Effector memory CD8-positive, alpha-beta T cell (primary cell): ENCODE measurements at places on chromosomes 7 and 10.

DNA sequence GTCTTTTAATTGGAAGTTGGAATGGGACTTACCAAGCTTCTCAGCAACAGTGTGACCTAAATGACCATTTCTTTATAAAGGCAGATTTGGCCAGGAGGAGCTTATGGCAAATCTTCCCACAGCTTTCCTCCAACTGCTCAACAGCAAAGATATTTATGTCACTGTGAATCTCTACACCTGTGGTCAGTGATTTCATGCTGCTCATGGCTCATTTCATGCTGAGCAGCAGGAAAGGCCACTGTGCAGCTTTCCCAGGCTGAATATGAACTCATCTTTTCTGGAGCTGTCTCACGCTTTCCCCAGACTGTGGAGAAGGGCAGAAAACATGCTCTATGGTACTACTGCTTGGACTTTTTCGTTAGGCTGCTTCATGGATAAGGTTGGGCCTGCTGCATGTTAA lies 29.8 kb downstream of the CALCR start:
- no peak overlapping the region for H3K27ac ChIP-seq
- no peak overlapping the region for H3K4me3 ChIP-seq
- no peak for DNase-seq
- H3K36me3 ChIP-seq: no peaks in the 10 kb centered on the region
- H3K4me1 ChIP-seq: no peaks in the 10 kb centered on the region
- no peaks in the 10 kb centered on the region for H3K27me3 ChIP-seq

- peaks cover 30% of the 10 kb centered on the region for H3K27me3 ChIP-seq
- no peaks in the 10 kb centered on the region for H3K36me3 ChIP-seq
- H3K4me1 ChIP-seq: no peaks in the 10 kb centered on the region
- H3K4me3 ChIP-seq: no peak overlapping the region
- no peak for DNase-seq
- no peak overlapping the region for H3K27ac ChIP-seq
Observed at GRCh38 chr10:29784175-29784773, 149.5 kb upstream of the SVIL start.

- H3K4me3 ChIP-seq: no peak overlapping the region
- no peaks in the 10 kb centered on the region for H3K27me3 ChIP-seq
- DNase-seq: no peak
- peaks cover 44% of the 10 kb centered on the region for H3K4me1 ChIP-seq
- H3K27ac ChIP-seq: no peak overlapping the region
- no peaks in the 10 kb centered on the region for H3K36me3 ChIP-seq
Observed at GRCh38 chr7:107495516-107495915, 25.7 kb downstream of the GPR22 start.

DNA sequence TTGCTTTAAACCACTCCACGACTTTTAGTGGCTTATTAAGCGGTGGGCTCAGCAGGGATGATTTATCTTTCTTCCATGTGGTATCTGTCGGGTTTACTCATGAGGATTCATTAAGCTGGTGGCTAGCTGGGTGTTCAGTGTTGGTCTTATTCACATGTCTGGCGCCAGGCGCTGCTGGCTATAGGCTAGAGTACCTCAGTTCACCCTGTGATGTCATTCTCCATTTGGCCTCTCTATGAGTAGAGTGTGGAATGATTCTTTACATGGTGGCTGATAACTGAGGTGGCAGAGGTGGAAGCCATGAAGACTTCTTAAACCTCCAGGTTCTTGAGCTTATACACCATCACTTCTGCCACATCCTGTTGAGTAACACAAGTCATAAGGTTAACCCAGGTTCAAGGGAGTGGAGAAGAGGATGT lies 115.4 kb downstream of the MLLT10 start:
- no peak for DNase-seq
- peak overlapping the region; percentile 51 for H3K27ac ChIP-seq
- peak overlapping the region; percentile 64 for H3K4me3 ChIP-seq
- peaks cover 8% of the 10 kb centered on the region for H3K36me3 ChIP-seq

DNA sequence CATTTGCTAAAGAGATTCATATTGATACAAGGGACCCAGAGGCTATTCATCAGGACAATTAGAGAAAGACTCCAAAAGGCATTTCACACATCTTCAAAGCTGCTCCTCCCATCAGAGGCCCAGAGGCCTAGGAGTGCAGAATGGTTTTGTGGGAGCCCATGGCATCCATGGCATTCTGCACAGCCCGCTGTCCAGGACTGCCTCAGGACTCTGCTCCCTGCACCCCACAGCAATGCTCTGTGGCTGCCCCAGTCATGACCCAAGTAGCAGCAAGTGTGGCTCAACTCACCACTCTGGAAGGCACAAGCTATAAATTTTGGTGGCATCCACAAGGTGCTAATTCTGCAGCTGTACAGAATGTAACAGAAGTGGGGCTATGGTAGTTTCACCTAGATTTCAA lies 38.5 kb downstream of the ZNF438 start:
- H3K4me3 ChIP-seq: no peak overlapping the region
- no peak for DNase-seq
- peaks cover 2% of the 10 kb centered on the region for H3K36me3 ChIP-seq
- no peak overlapping the region for H3K27ac ChIP-seq
- no peaks in the 10 kb centered on the region for H3K27me3 ChIP-seq

DNA sequence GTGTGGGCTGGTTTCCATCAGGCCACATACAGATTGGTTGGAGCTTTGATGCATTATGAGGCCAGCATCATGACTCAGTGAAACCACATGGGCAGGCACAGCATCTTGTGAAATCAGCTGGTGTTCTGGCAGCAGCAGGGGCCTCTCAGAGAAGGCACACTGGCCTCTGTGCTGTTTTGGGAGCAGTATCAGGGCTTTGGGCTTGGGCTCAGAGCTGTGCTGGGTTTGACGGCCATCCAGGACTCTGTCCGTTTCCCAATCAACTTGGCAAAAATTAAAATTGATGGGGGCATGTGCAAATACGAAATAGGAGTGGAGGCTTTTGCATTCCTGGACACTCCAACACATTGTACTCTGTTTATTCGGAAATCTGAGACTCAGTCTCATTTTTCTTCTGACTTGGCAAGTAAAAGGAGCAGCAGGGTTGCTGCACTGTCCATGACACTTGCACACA lies 190.9 kb downstream of the BMPER start:
- DNase-seq: no peak
- no peaks in the 10 kb centered on the region for H3K36me3 ChIP-seq
- H3K27me3 ChIP-seq: no peaks in the 10 kb centered on the region
- H3K4me3 ChIP-seq: no peak overlapping the region
- H3K27ac ChIP-seq: no peak overlapping the region

DNA sequence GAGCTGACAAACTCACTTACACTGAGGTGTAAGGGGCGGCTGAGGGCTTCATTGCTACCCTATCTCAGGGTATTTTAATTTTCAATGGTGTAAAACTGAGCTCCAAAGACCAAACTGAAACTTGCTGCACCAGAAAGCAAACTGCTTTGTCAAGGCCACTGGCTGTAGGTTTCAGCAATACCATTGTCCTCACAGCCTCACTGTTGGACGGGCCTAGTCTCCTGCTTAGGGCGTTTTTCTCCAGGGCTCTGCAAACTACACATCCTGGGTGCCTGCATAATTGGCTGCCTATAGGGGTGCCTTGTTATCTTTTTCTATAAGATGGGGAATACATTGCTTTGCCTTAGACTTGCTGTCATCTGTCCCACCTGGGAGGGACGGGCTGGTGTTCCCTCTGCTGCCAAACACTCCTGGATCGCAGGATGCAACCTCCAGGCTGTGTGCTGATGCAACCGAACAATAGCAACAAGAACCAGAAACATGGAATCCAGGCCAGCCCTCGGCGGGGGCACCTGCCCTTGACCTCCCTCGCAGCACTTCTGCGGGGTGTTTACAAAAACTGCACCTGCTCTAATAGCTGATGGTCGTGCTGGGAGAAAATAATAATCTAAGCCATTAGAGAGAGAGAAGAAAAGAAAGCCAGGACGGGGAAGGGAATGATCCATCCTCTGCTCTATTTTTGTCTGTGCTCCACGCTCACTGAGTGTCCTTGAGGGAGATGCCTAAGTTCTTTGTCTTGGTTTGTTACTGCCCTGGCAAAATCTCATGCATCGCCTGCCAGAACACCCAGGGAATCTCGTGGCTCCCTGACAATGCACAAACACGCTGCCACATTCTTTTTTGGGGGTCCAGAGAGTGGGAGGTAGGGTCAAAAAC lies 104.5 kb downstream of the GALNT17 start:
- H3K36me3 ChIP-seq: peaks cover 3% of the 10 kb centered on the region
- H3K4me1 ChIP-seq: no peaks in the 10 kb centered on the region
- H3K27me3 ChIP-seq: no peaks in the 10 kb centered on the region
- DNase-seq: no peak
- H3K27ac ChIP-seq: no peak overlapping the region

GRCh38 chr10:90889636-90890035 lies 17.9 kb downstream of the RPP30 start:
- peaks cover 72% of the 10 kb centered on the region for H3K36me3 ChIP-seq
- no peaks in the 10 kb centered on the region for H3K27me3 ChIP-seq
- DNase-seq: no peak

DNA sequence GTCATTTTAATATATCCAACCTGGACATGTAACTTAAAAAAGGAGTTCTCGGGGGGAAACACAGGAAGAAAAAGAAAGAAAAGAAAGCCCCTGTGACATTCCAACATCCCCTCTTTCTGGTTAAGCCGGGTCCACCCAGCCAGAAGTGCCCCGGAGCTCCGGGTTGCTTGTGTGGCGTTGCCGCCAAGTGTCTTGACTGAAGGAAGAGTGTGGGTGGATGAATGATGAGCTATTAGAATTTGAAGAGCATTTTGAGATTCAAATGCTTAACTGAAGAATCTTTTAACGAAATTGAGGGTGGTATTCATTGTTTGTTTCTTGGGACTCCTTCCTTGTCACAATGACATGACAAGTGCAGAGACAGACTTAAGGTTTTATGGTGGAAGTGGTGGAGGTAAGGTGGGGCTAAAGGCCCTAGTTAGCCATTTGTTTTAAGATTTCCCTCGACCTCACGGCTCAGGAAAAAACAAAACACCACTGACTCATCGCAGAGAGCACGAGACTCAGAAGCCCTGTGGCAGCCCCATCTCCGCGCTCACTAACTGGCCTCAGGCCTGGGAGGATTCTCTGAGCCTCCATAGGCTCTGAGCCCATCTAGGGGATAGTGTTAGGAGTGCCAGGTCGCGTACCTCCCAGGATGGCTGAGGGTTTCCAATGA lies 1.8 kb upstream of the GLI3 start:
- no peaks in the 10 kb centered on the region for H3K36me3 ChIP-seq
- H3K4me3 ChIP-seq: peak overlapping the region; percentile 76

- DNase-seq: no peak
- no peak overlapping the region for H3K4me3 ChIP-seq
- H3K27me3 ChIP-seq: no peaks in the 10 kb centered on the region
- no peaks in the 10 kb centered on the region for H3K4me1 ChIP-seq
Observed at GRCh38 chr7:79876848-79877252, 257.8 kb upstream of the GNAI1 start.
